OCI-M1 (cell line): ENCODE measurements at places on chromosomes 6 and 20.

DNA sequence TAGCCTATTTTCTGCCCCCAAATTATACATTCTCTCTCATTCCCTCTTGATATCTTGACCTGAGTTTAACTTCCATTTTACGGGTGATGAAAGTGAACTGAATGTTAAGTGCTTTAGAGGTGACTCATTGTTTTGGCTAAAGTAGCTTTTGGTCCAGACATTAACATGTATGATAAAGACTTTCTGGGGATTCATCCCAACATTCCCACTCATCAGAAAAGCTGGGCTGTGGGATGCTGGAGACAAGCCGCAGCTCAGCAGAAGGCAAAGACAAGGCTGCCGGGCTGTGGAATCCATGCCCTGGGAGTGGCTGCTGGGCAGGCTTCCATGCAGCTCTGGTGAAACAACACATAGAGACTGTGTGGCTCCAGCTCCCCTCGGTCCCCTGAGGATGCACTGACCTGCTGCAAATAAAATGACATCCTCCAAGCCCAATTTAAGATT is 89.9 kb upstream of the SYNDIG1 start:
- no peak for DNase-seq

GRCh38 chr6:80280262-80281010 is 174.0 kb downstream of the BCKDHB start:
- peak; percentile 63 for DNase-seq

DNA sequence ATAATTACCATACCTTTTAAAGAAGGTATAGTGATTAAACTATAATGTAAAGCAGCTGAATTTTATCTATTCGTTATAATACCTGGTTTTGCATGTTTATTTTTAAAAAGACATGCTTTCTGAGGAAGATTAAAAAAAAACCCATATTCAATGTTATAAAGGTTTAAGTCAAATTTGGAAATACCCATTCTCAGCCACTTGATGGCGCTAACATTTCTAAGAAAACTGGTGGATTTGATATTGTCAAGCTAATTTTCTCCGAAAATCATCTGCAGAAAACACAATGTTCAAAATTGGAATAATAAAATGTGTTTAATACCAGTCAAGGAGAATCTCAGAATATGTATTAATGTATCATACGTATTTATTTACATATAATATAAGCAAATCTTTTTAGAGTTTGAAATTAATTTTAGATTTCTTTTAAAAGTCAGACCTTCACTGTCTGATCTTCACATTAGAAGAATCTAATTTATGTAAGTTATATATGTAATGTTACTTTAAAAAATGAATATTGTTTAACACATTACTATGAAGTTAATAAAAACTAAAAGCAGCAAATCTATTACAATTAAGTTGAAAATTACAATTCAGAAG is 35.0 kb downstream of the SHPRH start:
- peak; percentile 75 for DNase-seq

DNA sequence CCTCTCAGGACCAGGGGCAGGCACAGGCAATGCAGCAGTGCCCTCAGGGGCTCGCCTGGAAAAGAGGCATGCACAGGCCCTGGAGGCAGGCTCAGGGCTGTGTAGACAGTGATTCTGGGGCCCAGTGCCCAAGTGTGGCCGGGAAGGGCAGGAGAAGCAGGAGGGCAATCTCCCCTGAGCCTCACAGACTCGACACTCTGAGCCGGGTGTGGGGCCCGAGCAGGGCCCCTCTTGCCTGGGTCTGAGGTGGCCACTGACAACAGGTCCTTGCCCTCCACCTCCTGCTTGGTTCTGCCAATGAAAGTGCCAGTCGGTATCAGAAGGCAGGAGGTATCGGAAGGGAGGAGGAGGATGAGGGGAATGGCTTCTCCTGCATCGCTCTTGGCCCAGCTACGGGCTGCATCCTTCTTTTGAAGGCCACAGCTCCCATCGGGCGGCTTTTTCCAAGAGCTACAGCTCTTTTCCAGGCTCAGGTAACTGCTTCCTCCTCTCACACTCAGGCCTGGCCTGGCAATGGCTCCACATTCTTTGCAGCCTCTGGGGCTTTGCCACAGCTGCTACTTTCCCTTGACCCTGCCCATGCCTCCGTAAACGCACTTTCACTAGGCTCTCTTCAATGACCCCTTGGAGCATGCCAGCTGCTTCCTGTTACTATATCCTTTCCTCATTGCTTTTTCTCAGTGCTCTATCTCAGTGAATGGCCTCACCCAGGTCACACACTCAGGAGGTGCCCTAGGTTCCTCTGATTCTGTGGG is 24.5 kb downstream of the GABRR2 start:
- no peak for DNase-seq

DNA sequence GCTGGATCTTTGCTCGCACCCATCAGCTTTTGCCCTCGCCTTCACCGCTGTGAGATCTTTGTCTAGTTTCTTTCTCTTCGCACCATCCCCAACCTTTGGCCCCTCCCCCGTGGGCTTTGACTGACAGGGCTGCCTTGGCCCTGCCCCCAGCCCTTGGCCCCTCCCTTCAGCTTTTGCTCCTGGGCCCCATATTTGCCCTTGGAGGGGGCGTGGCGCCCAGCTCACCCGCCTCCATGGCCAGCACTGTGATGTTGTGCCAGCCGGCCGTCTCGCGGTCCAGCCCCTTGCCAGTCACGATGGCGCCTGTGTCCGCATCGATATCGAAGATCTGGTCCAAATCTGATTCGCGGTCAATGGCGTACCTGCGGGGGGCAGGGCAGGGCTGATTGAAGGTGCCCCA is 81.1 kb downstream of the CD40 start:
- DNase-seq: no peak

DNA sequence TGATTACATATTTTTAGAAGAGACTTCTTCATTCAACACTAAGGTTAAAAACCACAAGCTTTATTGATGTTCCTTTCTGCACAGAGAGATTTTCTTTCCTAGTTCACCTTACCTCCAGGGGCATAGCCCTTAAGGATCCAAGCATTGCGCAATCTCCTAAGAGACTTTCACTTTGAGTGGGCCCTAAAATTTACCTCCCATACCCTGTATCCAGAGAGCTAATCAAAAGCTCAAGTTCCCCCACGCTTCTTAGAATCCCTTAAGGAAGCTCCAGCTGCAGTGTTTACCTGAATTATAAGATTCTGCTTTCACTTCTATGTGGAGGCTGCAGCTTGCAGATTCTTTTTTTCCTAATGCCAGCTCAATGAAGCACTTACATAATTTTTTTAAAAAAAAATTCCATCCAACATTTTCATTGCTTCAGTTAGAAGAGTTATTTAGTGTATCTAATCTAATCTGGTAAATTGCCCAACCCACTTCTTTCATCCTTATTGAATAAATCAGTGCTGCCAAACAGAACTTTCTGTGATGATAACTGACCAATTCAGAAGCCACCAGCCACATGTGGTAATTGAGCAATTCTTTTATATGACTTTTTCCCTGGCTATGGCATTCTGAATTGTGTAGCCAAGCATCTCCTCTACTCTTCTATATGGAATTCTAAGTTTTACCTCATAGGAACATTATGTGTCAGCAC is 24.6 kb upstream of the SPTLC3 start:
- no peak for DNase-seq

DNA sequence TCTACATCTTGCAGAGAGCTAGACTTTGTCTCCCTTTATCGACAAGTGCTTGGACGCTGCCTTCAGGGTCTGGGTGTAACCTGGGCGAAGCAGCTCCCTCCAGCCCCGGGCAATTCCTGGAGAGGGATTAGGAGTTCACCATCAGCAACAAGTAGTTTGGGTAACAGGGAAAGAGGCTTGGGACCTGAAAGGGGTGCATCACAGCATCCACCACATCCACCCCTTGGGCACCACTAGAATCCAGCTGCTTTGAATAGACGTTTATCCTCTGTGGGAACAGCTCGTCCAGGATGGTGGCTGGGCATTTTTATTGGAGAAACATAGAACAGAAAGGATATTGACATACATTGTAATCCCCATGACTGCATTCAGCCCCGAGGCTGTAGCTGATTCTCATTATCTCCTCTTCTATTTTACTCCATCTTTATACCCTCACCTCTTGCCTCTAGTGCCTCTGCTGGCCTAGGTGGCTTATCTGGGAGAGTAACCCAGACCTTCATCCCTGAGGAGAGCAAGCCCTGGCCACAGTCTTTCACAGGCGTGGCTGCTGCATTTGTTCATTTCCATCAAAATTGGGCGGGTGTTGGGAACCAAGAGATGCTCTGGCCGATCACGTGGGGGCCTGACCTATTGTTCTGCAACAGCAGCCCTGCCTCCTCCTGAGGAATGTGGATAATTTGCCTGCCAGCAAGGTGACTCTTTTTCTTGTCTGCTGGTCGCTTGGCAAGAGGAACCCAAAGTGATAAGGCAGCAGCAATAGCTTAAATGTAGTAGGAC is 109.2 kb upstream of the RALGAPA2 start:
- DNase-seq: no peak

- no peak for DNase-seq
These were observed 209.6 kb downstream of the ERMARD start for GRCh38 chr6:169960886-169961611.

DNA sequence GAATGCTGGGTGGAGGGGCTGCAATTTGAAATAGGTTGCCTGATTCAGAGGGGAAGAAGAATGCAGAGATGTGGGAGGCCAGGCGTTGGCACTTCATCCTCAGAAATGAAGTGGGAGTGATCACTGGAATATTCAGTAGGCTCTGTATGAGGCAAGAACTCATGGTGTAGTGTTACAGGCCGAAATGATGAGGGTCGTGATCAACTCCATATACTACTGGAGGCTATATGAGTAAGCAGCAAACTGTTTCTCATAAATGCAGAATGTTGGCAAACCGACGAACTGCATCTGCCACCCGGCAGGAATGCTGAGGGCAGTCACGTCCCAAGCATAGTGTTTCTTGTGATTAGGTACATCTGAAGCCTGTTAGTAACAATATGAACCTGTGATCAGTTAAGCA is 12.7 kb downstream of the KCNS1 start:
- DNase-seq: no peak

- peak; percentile 45 for DNase-seq
These were observed 65.9 kb downstream of the PTPN1 start for GRCh38 chr20:50575865-50576720.

DNA sequence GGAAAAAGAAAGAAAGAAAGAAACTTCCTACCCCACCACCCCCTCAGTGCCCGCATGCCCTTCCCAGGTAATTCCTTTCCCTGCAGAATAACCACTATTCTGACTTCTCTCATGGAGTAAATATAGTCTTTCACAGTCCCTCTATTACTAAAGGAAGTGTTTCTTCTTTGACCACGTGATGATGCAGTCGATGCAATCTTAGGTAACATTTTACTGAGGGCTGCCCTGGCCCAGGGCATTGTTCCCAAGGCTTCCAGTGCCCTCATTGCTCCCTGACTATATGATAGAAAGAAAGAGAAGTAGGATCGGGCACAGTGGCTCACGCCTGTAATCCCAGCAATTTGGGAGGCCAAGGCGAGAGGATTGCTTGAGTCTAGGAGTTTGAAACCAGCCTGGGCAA is 29.1 kb downstream of the ARHGAP40 start:
- peak; percentile 70 for DNase-seq

DNA sequence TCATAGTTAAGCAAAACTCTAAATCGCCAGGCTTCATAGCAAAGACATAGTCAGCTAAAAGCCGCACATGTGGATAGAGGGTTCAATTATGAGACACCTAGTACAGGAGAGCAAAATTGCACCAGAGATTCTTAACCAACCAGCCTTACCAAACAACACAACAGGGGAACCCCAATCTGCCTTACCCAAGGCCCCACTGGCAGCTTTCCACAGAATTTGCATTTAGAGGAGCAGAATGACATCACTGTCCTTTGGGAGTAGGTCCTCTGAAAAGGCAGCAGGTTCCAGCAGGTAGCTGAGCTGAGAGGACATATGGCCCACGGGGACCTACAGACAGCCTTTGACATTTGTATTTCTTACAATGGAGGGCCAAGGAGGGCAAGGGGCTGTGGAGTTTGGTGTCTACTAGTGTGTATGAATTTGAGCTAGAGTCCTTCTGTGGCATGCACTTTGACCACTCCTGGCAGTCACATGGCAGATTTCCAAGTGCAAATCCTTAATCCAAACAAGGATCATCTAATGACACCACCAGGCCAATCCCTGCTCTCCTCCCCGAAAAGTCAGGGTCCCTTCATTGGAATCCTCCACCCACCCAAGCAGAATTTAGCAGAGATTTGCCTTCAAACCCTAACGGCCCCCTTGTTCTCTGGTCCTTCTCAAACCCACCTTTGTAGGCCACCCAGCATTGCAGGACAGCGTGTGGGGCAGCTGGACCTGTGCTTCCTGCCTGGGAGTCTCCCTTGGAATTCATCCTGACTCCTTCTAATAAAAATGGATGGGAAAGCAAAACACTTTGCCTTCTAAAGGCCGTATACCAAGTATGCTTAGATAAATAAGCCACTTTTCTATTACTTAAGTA is 171.2 kb upstream of the SUPT3H start:
- no peak for DNase-seq

DNA sequence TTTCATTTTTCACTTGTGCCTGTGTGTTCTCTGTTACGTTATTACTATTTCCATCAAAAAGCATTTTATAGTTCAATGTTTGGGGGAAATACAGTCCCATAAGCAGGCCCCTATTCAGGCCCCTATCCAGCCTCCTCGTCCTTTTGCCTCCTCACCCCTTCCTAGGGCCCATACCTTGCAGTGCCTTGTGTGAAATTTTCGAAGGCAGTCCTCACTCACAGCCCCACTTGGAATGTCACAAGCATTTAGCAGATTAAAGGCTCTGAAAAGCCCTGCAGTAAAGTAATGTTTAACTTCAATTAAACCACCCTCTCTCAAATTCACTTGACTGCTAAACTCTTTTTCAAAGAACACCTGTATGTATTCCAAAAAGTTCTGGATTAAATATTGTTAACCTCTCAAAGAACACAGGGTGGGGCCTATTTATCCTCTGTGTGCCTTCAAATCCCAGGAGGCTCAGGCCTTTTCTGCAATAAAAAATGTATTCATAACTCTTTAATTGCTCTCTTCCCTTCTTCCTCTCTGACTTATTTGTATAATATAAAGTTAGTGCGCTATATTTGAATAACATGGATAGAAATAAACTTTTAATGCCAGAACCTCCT is 202.5 kb downstream of the FOXA2 start:
- DNase-seq: no peak

DNA sequence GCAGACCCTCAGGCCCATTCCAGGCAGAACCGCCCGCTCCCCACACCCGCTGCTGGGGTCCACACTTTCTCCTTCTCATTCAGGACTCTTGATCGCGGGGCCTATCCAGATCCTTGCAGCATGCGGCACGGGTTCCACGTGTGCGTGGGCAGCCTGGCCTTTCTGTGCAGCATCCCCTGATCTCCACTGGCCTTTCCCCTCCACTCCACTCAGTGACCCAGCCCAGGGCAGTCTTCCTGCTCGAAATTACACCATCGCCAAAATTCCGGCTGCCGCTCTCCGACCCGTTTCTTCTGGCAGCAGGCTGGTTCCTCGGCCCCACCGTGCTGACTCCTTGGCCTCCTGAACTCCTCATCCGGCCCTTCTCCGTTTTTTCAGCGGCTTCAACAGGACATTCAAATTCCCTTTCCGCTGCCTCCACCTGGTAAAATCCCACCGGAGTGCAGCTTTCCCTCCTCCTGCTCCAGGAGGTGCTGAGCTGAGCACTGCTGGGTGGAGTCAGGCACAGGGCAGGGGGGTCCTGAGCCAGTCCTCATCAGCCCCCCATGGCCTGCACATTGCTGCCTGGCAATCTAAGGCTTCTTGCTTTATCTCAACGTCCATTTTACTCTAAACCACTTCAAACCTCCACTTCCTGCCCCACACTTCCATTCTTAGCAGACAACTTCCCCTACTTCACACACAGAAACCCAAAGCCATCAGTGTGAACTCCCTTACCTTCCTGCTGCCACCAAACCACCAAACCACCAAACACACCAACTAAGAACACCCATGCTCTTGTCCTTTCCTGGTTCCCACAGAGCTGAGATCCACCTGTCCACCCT is 9.0 kb downstream of the SFT2D1 start:
- DNase-seq: peak; percentile 34

GRCh38 chr6:69883551-69883950 is 17.2 kb downstream of the COL19A1 start:
- no peak for DNase-seq
